ENCODE measurements at places on chromosomes 2 and 18.

- no peak for DNase-seq
These were observed 40.6 kb downstream of the DHX57 start for GRCh38 chr2:38835015-38835601.

DNA sequence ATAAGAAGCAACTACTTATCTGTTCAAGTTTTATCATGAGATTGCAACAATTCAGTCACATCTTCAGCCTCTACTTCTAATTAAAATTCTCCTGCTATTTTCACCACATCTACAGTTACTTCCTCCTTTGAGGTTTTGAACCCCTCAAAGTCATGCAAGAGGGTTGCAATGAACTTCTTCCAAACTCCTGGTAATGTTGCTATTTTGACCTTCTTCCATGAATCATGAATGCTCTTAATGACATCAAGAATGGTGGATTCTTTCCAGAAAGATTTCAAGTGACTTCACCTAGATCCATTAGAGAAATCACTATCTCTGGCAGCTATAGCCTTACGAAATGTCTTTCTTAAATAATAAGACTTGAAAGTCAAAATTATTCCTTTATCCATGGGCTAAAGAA, 1052.8 kb upstream of the NRXN1 start:
- no peak for DNase-seq

DNA sequence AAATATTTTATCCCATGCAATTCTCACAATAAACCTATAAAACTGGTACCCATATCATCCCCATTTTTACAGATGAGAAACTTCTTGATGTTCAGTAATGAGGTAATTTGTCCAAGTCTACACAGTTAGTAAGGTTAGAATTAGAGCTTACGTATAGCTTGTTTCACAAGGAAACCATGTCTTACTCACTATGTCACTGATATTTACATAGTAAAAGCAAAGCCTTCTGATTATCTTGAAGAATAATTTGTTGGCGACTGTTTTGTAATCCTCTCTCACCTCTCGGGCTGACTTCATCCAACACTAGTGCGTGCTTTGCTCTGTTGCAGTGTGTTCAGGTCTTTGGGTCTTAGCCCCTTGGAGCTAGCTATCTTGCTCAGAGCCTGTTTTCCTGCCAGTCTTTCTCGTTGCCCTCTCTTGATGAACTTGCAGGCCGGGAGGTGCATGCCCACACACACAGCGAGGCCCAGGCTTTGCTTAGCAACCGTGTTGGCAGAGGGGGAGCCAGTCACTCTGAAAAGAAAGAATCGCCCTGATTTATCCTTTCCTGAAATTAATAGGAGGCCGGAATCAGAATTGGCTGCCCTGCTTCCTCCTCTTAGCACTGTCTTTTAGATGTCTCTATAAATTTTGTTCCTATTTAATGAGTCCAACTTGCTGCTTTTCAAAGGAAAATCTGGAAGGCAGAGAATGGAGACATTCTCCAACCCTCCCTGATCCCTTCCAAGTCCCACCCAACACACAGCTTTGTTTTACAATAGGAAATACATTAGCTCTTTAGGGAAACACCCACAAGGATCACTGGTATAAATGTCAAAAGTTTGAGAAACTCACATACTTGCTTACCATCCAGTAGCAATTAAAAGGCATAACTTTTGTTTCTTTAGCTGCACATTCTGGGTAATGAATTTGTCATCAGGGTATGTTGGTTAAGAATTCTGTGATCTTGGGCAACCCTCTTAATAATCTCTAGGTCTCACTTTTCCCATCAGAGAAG, 97.6 kb upstream of the SEC11C start:
- no peak for DNase-seq

GRCh38 chr18:58866066-58866772, 1.5 kb downstream of the ZNF532 start:
- no peak for DNase-seq

DNA sequence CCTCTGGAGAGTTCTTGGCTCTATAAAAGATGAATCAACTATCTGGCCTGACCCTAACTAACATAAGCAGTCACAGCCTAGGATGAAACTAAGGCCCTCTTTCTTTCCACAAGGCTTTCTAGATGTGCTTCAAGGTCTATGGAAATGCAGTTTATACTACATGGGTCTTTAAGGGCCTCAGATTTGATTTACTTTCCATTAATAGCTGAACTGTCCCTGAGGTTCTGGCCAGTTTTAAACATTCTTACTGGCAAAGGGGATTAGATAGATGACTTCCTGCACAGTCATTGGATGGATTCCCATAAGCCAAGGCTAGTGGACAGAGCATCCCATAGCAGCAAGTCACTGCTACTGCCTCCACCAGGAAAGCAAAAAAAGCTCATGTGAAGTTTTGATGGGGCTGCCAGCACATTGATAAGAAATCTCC, 38.1 kb upstream of the LCLAT1 start:
- no peak for DNase-seq

- DNase-seq, result no peak
These were observed 14.0 kb downstream of the RNF125 start for GRCh38 chr18:32032609-32033008.

DNA sequence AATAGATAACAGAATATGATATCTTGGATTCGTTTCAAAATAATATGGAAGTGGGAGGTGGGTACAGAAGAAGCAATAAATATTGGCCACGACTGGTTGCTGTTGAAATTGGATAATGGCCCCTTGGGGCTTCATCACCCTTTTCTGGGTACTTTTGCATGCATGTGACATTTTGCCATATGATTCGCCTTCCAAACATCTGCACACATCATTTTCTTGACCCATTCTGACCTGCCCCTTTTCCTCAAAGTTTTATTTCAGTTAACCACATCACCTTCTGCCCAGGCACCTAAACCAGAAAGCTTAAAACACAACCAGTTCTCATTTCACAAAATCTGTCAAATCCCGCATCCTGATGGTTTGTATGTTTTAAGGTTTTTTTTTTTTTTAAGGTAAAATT, 116.7 kb upstream of the AGAP1 start:
- no peak for DNase-seq

DNA sequence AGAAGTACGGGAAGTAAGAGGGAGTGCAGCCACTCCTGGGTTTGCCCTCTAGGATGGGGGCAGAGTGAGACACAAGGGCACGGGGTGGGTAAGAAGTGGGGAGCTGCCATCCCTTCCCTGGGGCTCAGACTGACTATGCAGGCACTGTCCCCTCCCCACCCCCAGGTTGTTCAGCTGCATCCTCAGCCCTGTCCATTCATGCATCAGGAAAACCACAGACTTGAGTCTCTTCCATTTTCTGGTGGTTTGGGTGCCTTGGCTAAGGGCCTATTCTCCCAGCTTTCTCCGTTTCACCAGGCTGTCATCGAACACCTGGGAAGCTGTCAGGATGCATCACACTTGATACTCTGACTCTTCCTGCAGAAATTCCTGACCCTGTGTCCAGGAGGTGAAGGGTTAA, 111.9 kb downstream of the TFCP2L1 start:
- peak; percentile 40 for DNase-seq

DNA sequence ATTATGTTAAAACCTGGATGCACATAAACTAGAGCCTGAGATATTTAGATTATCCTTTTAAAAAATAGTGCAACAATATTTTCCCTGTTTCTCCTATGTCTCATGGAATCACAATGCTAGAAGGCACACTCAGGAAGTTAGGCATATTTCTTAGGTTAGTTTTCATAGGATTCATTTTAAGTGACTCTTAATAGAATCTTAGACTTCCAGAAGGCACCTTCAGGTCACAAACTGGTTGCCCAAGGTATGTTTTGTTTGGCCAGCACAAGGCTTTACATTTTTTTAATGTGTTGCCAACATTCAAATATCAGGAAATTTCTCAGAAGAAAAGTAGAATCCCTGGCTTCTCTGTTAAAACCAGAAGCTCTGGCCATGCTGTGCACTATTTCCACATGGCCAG, 129.3 kb downstream of the LNPK start:
- no peak for DNase-seq

GRCh38 chr2:226354434-226354833, 445.2 kb downstream of the IRS1 start:
- no peak for DNase-seq

- DNase-seq, result no peak
These were observed 966 bp upstream of the RBM43 start for GRCh38 chr2:151262629-151263028.

DNA sequence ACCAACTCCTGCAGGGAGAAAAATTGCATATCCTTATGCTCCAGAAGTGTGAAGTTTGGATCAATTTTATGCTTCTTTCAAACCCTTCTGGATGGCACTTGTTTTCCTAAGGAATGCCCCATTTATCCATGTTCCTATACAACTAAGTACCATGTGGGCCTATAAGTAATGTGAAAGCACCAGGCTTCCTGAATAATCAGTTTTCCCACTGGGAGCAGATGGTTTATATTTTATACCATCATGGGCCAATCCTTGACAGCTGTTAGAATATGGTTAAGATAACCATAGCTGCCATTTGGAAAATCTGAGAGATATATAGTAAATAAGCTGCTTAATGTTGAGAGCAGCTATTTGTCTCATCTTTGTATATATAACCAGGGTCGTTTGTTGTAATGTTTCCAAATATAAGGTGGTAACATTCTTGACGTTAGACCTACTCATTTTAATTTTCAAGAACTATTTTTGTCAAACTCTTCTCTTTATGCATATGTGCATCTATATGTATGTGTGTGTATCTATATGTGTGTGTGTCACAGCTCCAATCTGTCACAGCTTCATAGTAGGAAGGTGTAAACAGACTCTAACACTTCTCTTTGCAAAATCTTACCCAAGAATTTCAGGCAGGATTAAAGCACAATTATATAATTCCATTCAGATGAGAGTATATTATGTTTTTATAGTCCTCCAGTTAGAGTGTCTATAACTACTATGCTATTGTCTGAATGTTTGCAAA, 458.7 kb upstream of the GCFC2 start:
- DNase-seq, result no peak
